ENCODE measurements at places on chromosomes 1 and 21.

GRCh38 chr1:231715816-231716722 lies 89.5 kb downstream of the DISC1 start:
- no peak for DNase-seq

DNA sequence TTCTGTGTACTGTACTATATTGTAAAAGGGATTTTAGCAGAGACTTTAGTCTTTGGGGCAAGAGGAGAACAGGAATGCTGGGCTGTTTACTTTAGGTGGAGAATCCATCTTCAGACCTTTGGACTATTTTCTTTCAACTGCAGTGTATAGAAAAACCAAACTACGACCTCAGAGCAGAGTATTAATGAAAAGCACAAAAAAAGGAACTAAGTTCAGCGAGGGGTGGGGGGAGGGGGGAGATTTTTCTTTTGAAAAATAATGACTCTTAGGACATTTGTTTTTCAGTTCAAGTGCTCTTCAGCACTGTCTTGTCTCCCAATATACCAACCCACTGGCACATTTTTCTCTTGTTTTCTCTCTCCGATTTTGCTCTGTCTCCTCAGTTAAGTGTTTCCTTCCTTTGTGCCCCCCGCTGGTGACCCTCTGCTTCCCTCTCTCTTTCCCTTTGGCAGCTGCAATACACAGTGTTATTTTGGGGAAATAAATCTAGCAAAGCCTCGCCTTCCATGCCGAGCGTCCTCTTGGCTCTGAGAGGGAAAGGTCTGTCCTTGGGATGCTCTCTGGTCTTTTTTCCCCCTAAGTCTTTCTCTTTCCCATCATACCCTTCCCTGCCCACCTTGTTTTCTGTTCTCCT lies 44.8 kb downstream of the ACP6 start:
- no peak for DNase-seq

DNA sequence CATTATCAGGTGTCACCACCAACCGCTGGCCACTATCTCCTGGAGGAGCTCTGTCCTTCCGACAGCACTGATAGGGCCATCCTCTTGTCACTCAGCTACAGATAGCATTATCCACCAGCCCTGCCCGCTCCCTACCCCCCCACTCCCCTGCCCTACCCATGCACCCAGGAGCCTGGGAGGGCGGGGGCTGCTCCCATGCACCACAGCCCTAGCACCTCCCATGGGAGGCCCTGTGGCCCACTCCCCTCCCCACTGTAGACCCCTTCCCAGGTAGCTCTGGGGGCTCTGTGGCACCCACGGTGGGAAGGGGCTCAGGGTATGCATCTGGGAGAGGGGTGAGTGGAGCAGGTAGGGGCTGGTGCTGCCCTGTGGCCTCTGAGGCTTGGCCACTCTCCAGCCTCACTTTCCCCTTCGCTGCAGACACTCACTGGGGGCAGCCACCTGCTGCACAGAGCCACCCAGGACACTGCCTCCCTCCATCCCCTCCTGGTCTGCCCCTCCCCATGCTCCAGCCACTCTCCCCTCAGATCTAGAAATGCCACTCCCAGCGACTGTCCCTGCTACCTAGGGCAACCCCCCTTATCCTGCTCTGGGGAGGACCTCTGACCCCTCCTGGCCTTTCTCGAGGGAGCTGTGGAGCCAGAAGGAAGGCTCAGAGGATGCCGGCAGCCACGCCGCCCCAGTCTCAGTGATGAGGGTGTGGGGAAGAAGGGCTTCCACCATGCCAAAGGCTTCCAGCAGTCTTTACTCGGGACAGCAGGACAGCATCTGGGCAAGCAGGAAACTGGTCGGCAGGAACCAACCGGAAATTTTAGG lies 58.5 kb downstream of the WNT9A start:
- no peak for DNase-seq

- DNase-seq: no peak
Measured at GRCh38 chr1:157034137-157034800, 11.3 kb downstream of the ARHGEF11 start.

DNA sequence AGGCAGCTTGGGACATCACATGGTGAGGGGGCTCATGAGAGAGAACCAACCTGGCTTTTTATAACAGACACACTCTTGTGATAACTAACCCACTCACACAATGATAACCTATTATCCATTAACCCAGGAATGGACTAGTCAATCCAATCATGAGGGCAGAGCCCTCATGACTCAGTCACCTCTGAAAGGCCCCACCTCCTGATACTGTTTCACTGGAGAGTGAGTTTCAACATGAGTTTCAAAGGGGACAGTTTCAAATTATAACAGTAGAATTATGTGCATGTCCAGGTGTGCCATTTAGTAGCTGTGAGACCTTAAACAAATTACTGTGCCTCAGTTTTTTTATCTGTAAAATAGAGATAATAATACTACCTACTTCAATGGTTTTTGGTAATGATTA lies 47.6 kb upstream of the PPP2R5A start:
- DNase-seq: no peak

GRCh38 chr1:174550296-174550695 lies 102.5 kb downstream of the GPR52 start:
- DNase-seq: no peak

DNA sequence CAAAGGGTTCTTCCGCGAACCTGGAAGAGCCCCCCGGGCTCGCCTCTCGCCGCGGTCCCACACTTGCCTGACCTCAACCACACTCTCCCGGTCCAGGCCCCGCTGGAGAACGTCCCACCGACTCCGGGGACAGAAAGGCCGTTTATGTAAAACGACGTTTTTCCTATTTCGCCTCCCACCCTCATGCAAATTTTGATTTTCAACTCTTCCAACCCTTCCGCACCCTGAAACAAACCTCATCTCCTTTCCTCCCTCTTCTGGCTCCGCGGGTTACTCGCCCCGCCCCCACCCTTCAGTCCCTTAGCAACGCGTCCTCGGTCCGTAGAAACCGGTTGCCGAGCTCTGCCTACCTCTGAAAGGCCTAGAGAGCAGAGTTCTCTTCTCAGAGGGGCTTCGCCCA lies at the start of gene C1orf141:
Gene C1orf141 (minus strand): TSS at position 276 of the 400 bp plus-strand sequence. CDS start 7,730 bp downstream, outside the sequence.
- no peak for DNase-seq

GRCh38 chr1:198809247-198809646 lies 170.4 kb downstream of the PTPRC start:
- DNase-seq: no peak

DNA sequence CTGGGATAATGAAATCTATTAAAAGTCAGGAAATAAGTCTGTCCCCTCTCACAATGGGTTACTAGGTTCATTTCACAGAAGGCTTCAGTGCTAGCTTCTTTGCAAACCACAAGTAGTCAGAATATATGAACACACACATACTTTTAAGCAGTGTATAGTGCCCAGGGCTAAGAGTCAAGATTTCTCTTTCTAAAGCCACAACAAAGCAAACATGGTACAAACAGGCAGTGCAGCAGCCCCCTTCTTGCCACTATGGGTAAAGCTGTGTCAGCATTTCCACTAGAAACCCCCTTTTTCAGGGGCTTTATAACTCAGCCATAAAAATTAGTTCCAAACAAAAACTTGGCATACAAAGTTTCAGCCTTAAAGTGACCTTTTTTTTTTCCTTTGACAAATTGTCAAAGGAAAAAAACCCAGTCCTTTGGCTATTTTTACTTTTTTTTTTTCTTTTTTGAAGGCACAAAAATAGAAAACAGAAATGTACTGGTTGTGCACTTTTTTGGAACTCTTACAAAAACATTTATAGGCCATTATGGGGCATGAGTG lies 315.4 kb downstream of the LMO4 start:
- DNase-seq: no peak

- DNase-seq: no peak
Measured at GRCh38 chr1:99700020-99700419, 54.1 kb downstream of the PALMD start.

- DNase-seq: no peak
Measured at GRCh38 chr1:157356601-157357000, 195.7 kb downstream of the FCRL5 start.

DNA sequence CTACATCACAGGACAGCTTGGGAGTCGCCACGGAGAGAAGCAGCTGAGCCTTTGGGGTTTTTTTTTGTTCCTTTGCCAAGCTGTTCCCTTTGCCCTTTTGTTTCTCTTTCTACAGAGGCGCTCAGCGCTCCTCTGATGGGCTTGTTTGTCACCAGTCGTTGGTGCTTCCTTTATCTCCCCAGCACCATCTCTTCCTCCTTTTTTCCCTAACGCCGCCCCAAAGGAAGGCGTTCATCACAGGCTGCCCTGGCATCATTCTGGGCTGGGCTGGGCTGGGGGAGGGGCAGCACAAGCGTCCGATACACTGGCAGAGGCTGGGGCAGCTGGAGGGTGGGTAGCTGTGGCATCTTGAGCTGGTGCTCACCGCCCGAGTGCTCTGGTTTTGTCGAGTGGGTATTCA lies 10.5 kb downstream of the IGSF21 start:
- no peak for DNase-seq

All from activated gamma-delta T cell treated with anti-CD3 and anti-CD28 coated beads, Interleukin-2, amount 50 U/mL, for 16 hours (primary cell).